ENCODE measurements at places on chromosomes 11 and 22.

GRCh38 chr11:10398525-10398924 is 56.5 kb upstream of the AMPD3 start:
- peak; percentile 47 for DNase-seq

- no peak for DNase-seq
These were observed 53.2 kb downstream of the FAM76B start for GRCh38 chr11:95736355-95736754.

- no peak for DNase-seq
These were observed 303.8 kb downstream of the NXPE2 start for GRCh38 chr11:114982141-114982540.

DNA sequence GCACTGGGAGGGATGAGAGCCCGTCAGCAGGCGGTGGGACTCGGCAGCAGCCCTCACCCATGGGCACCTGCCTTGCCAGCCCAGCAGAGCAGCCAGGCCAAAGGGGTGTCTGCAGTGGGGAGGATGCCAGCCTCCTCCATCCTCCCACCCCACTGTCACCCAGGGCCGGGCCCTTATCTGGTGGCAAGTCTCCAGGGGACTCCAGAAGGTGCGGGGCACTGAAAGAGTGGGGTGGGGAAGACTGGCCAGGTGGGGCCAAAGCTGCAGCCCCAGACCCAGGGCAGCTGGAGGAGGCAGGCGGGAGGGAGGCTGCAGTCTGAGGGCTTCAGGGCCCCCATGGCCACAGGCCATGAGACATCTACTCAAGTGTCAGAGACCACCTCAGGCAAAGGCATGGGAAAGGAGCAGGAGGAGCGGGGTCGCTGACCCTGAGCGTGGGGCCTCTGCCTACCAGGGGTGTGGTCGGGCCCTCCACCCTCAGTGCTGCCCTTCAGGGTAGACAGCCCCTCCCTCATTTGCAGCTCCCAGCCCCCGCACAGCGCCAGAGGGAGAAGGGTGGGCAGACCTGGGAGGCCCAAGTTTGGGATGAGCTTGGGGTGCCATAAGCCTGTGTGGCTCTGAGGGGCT is 3.5 kb downstream of the DGCR6L start:
- DNase-seq, result no peak

- no peak for DNase-seq
These were observed 200.2 kb upstream of the SORL1-AS1 start for GRCh38 chr11:121652971-121653370.

- DNase-seq, result no peak
These were observed 1.7 kb upstream of the UCP3 start for GRCh38 chr11:74010306-74011300.

GRCh38 chr11:14642453-14642852 is 1.2 kb upstream of the PDE3B start:
- peak; percentile 71 for DNase-seq

GRCh38 chr22:44500599-44500998 is 2.6 kb upstream of the RTL6 start:
- DNase-seq, result no peak

GRCh38 chr11:13908535-13908934 is 54.0 kb upstream of the SPON1 start:
- no peak for DNase-seq

DNA sequence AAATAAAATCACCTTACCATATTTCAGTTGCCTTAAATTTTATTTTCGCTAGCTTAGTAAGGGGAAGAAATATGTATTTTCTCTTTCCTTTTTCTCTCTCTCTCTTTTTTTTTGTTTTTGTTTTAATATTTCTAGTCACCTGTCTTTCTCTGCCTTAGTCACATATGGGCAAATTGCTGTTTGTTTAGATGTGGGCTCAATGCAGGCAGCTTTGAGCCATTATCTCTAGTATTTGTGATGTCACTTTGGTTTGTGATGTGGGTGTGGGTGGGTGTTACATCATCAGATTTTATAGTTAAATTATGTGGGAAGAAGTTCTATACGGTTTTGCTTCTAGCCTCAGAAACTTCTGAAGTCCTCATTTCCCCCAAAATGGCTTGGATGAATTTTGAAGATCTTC is at the start of gene C22orf31:
C22orf31 (minus strand) TSS at position 59 of the 400 bp plus-strand sequence; CDS start at position 20, 39 bp downstream.
- no peak for DNase-seq

GRCh38 chr22:36816636-36817524 is at the start of gene PVALB:
Gene PVALB (minus strand): TSS chr22:36817035. CDS start chr22:36817005, 30 bp downstream.
- peak; percentile 44 for DNase-seq

DNA sequence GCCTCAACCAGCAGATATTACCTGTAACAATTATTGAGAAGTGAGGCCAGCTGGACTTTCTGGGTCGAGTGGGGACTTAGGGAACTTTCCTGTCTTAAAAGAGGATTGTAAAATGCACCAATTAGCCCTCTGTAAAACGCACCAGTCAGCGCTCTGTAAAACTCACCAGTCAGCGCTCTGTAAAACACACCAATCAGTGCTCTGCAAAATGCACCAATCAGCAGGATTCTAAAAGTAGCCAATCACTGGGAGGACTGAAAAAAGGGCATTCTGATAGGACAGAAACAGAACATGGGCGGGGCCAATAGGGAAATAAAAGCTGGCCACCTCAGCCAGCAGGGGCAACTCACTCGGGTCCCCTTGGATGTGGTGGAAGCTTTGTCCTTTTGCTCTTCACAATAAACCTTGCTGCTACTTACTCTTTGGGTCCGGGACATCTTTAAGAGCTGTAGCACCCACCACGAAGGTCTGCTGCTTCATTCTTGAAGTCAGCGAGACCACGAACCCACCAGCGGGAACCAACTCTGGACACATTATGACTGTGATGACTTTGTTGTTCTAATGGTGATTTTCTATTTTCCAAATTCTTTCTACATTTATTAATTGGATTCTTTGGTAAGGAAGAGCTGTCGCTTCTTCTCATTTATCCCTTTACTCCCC is 40.2 kb upstream of the FGF3 start:
- DNase-seq, result no peak

- DNase-seq, result no peak
These were observed 438.9 kb downstream of the NTM start for GRCh38 chr11:131809203-131809918.

GRCh38 chr22:44823396-44823795 is 71.0 kb downstream of the ARHGAP8 start:
- DNase-seq, result no peak

DNA sequence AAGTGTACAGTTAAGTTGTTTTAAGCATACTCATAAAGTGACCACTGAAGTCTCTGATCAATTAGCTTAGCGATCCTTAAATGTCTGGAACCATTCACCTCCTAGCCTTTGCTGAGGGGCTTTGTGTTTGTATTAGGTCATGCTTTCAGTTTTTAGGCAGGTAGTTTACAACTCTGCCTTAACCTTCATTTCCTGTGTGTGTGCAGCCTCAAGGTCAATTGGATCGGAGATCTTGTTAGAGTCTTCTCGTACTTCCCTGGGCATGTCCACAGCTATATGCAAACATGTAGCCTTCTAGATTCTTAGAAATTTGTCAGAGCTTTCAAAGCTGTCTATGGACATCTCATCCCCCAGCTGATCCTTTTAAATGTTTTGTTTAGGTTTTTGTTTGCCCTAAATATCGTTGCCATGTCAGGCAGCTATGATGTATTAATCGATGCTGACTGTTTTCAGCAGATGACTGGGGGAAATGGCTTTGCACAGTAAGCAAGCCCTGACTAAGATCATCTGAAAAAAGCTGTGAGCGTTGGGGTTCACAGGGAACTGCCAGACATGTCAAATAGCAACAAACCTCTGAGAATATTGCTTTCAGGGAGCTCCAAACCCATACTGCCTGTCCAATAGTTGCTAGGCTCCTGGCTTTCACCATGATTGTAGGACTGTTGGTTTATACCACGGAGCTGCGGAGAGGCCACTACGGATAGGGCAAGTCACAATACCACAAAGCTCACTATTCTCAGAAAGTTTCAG is 45.6 kb downstream of the GLYAT start:
- DNase-seq, result no peak

- peak; percentile 35 for DNase-seq
These were observed 96.0 kb downstream of the WNT7B start for GRCh38 chr22:45880716-45881523.

- no peak for DNase-seq
These were observed 86.3 kb upstream of the CRYBB3 start for GRCh38 chr22:25113316-25113721.

DNA sequence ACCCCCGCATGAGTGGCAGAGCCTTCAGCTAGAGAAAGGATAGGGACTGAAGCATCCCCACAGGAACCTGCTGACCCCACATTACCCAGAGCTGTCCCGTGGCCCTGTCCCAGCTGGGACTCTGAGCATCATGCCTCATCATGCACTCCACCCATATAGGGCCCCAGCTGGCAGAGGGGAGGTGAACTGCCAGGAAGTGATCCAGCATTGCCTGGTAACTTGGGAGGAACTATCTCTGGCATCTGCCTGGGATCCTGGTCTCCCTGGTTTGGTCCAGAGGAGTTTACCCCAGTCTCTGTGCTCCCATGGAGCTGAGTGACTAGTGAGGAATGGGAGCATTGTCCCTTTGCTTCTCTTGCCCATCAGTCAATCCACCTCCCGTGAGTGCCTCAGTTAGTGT is 228.8 kb downstream of the GRIK4 start:
- DNase-seq, result no peak

- no peak for DNase-seq
These were observed 87.4 kb upstream of the ARHGAP32 start for GRCh38 chr11:129279326-129280026.

DNA sequence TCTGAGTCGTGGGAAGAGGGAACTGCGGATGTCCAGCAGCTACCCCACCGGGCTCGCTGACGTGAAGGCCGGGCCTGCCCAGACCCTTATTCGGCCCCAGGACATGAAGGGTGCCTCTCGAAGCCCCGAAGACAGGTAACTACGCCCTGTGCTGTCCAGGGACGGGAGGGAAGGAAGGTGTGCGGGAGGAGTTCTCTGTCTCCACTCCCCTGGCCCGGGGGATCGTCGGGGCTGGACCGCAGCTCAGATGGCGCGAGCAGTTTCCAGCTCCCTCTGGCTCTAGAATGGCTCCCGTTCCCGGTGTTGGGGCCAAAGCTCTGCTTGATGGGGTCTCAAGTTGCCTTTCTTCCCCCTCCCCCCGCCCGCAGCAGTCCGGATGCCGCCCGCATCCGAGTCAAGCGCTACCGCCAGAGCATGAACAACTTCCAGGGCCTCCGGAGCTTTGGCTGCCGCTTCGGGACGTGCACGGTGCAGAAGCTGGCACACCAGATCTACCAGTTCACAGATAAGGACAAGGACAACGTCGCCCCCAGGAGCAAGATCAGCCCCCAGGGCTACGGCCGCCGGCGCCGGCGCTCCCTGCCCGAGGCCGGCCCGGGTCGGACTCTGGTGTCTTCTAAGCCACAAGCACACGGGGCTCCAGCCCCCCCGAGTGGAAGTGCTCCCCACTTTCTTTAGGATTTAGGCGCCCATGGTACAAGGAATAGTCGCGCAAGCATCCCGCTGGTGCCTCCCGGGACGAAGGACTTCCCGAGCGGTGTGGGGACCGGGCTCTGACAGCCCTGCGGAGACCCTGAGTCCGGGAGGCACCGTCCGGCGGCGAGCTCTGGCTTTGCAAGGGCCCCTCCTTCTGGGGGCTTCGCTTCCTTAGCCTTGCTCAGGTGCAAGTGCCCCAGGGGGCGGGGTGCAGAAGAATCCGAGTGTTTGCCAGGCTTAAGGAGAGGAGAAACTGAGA is 1.4 kb downstream of the ADM start:
- peak; percentile 16 for DNase-seq

GRCh38 chr11:26704249-26704648 is 17.6 kb downstream of the SLC5A12 start:
- DNase-seq, result no peak

DNA sequence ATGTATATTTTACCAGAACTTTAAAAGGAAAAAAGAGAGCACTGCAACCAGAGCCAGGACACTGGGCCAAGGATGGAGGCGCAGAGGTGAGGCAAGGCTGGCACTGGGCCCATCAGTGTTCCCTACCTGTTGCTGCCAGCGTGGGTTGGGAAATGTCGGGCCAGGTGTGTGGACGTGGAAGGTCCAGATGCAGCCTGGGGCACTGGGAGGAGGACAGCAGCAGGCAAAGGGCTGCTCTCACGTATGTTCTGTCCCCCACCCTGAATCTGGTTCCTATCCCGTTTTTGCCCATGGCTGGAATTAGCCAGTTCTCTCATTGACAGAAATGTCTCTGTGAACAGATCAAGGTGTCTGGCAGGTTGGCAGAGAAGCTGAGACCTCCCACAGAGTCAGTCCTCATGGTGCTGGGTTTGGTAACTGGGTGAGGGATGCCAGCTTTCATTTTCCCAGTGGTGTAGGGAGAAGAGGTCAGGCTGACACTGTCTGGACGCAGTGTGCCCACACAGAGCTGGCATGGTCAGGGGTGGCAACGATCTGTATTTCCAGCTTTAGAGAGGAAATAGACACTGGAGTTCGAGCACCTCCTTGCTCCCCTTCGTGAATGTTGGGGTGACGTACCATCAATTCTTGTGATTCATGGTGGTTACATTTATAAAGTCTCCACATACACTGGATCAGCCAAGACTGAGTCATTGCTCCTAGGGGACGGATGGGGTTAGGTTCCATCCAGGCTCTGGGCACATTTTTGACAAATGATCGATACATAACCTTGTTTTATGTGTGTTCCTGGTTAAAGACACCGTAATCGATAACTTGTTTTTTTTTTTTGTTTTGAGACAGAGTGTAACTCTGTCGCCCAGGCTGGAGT is 4.3 kb upstream of the PNPLA3 start:
- DNase-seq, result no peak

GRCh38 chr11:61115498-61116224 is 13.4 kb downstream of the CD5 start:
- no peak for DNase-seq

DNA sequence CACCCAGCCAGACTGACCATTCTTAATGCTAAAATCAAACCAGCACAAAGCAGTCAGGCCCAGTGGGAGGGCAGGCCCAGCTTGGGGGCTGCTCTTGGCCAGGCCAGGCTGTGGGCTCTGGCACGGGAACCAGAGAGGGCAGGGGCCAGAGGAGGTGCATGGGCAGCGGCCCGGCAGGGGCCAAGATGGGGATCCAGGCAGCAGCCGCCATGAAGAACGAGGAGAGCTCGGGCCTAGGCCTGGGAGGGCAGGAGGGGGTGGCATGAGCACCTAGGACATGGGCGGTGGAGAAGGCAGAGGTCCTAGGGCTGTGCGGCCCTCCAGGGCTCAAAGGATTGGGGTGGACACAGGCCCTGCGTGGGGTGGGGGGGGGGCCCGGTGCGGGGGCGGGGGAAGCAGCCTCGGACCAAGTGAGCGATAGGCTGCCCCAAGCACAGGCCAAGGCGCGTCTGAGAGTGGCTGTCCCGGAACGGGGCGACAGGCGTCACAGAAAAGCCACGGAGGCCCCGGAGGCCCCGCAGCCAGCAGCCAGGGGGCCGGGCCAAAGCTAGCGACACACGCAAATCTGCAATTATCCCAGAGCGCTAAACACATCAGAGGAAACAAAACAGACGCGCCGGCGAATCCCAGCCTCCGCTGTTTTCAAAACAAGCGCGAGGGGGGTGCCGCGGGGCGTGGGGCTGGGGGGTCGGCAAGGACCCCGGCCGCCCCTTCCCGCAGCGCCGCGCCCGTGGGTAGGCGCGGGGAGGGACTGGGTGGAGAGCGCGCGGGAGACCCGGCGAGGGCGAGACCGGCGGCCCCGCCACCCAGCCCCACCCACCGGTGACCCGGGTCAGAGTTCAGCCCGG is 8.3 kb downstream of the PLXNB2 start:
- no peak for DNase-seq

GRCh38 chr11:62479631-62480201 is 60.9 kb downstream of the SCGB1A1 start:
- no peak for DNase-seq

Data from foreskin melanocyte (primary cell).